Amniotic epithelial cell (primary cell): ENCODE measurements at places on chromosomes 7 and 10.
A peak's percentile ranks its signal among the peaks of the same experiment; 100 is the strongest.

DNA sequence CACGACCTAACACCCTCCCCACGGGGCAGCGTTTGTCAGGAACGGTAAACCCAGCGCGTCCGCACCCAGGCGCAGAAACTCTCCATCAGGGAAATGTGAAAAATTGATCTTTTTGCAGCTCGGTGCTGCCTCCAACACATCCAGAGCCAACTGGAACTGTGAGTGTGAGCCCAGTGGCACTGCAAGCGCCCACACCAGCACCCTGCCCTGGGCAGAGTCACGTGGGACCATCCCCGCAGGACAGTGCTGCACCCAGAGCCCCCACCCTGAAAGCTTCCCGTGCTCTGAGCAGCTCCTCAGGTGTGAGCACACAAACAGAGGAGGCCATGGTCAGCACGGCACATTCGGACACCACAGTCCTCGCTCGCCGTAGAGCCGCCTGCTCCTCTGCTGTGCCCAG, 330.9 kb downstream of the DNAJB6 start:
- DNase-seq, result no peak

GRCh38 chr7:128322040-128322643, 21.6 kb downstream of the RBM28 start:
- peak; percentile 56 for DNase-seq

- DNase-seq, result peak; percentile 37
Observed at GRCh38 chr10:17232276-17232960, 4.4 kb downstream of the VIM start.

GRCh38 chr10:119538632-119539358, 3.7 kb downstream of the RGS10 start:
- DNase-seq, result no peak

GRCh38 chr7:78134256-78134655, 335.7 kb downstream of the PHTF2 start:
- peak; percentile 48 for DNase-seq

- no peak for DNase-seq
Observed at GRCh38 chr7:106668861-106669524, 8.0 kb upstream of the CCDC71L start.

GRCh38 chr10:42707234-42707633, 68.9 kb upstream of the ZNF33B start:
- no peak for DNase-seq

DNA sequence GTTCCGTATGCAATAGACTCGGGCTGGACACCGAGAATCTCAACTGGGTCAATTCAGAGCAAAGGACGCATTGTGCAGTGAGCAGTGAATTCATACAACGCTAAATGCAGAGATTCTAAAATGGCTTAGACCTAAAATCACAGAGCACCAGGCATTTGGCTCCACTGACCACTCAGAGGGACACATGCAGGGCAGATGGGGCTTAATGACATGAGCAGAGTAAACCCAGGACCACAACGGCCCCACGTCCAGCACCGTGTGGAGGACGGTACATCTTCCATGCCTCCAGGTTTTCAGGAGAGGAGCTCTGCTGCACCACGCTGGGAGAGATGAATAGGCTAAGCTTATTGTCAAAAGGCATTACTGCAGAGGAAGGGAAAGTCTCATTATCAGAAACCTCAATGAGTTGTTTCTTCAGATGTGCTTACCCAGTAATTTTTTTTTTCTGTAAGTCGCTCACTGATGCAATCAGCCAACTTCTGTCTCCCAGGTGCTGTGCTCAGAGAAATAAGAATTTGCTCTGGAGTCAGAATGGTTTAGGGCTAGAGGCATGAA, 555.0 kb downstream of the PTPRN2 start:
- no peak for DNase-seq

DNA sequence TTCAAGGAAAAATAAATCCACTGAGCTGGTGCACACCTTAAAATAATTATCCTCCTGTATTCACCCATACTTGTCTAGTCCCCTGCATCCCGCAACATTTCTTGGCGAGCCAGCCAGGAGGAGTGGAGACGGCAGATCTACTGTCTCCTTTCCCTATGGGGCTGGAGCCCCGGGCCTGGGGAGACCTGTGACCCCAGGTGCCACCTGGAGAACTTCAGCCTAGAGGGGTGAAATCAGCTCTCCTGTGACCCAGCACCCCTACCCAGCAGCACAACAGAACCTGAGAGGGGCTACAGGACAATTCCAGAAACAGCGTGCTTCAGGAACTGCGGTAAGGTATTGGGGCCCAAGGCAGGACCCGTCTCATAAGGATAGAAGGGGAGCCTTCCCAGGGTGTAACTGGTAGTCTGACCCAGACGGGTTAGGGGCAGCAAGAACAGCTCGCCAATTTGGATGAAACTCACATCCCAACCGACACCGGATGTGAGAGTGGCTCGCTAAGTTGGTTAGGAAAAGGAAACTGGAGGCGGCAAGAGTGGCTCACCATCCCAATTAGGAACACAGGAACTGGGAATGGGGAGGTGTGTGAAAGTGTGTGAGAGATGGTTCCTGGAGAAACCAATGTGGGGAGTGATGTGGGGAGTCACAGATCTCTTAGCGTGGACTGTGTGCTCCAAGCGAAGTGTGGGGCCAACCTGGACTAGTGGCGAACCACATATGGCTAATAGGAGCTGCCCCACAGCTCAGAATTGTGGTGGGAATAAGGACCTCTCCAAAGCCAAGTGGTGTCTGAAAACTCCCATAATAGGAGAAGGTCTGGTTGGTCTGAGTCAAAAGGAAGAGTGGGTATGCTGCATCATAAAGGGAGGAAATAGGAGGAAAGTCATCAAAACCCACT, 15.1 kb upstream of the DENND2A start:
- DNase-seq, result no peak

DNA sequence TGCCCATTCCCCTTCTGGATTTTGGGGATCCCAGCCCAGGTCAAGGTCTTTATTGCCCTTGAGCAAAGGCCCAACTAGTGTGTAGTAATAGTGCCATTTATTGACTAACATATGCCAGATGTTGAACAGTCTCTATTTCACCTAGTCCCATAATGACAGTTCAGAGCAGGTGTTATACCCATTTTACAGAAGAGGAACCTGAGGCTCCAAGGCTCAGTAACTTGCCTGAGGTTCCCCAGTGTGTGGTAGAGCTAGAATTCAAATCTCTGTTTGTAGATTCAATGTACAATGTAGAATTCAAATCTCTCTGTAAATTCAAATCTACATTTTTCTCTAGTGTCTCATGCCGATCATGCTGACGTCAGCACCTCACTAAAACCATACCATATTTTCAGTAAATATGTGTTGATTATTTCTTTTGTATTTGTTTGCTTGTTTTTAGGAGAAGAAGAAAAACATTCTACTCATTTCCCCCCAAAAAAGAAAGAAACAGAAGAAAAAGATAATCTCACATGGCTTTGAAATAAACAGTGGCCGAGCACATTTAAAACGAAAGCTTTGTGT, 329.7 kb downstream of the PRPF18 start:
- DNase-seq, result no peak

DNA sequence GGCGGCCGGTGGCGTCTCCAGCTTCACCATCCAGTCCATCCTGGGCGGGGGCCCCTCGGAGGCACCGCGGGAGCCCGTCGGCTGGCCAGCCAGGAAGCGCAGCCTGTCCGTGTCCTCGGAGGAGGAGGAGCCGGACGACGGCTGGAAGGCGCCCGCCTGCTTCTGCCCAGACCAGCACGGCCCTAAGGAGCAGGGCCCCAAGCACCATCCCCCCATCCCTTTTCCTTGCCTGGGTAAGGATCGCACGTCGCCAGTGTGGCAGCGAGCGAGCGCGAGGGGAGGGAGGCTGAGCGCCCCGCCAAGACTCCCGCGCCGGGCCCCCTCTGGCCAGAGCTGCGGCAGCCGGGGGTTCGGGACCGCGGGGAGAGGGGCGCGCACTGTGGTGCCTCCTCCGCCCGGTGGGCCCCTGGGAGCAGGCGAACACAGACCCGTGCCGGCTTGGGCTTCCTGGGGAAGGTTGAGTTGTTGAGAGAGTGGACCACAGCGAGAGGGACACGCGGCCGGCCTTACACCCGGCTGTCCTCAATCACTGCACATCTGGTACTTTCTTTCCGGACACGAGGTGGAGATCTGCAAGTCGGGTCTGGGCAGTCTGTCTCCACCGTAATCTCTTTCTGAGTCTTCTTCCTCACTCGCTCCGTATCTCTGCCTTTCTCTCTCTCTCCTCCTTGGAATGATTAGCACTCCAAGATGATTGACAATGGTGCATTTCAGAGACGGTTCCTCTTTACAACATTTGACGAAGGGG, 652 bp downstream of the HMX2 start:
- DNase-seq, result no peak

DNA sequence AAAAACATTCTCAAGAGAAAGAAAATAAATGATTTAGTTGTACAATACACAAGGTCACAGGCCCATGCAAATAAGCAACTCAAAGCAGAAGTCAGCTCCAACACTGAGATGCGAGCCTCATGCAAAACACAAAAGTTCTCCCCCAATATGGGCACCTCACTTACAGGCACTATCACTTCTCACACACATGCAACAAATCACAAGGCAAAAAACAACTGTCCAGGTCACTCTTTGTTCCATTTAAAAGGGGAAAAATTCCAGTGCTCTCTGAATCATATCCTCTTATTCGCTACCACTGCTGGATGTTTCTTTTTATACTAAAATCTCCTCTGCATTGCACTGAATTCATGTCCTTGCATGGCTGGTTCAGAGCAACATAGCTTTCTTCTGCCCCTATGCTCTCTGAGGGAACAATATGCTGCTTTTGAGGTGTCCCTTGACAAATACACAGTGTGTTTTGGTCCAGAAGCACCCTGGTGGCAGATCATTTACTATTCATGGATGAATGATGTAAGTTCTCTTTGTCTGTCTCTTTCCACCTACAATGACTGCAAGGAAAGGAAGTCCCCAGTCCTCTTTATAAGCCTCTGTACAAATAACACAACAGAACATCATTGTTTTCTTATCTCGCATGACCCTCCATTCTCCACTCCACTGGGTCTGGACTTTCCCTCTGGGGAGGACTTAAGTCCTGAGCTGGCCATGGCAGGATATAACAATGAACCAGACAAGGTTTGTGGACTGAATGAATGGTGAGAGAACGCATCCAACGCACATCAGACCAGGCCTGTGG, 85.4 kb upstream of the GSDME start:
- DNase-seq, result no peak
